ENCODE measurements at places on chromosomes 16 and 17.

DNA sequence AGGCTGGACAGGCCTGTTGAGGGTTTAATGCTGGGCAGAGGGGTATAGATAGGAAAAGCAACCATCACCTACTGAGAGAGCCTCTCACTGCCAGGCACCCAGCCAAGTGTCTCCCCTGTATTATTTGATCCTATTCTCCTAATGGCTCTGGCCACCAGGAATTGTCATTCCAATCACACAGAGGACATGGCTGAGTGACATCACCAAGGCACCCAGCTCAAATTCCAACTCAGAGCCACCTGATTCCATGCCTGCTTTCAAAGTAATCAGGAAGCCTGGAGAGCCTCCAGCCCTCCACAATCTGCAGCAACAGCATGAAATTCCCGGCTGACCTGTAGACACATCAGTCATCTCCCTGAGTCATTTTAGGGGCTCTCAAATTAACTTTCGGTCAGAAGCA lies 368.9 kb upstream of the C16orf82 start:
- no peak for DNase-seq

GRCh38 chr17:55437159-55437605 lies 15.5 kb upstream of the MMD start:
- peak; percentile 67 for DNase-seq

DNA sequence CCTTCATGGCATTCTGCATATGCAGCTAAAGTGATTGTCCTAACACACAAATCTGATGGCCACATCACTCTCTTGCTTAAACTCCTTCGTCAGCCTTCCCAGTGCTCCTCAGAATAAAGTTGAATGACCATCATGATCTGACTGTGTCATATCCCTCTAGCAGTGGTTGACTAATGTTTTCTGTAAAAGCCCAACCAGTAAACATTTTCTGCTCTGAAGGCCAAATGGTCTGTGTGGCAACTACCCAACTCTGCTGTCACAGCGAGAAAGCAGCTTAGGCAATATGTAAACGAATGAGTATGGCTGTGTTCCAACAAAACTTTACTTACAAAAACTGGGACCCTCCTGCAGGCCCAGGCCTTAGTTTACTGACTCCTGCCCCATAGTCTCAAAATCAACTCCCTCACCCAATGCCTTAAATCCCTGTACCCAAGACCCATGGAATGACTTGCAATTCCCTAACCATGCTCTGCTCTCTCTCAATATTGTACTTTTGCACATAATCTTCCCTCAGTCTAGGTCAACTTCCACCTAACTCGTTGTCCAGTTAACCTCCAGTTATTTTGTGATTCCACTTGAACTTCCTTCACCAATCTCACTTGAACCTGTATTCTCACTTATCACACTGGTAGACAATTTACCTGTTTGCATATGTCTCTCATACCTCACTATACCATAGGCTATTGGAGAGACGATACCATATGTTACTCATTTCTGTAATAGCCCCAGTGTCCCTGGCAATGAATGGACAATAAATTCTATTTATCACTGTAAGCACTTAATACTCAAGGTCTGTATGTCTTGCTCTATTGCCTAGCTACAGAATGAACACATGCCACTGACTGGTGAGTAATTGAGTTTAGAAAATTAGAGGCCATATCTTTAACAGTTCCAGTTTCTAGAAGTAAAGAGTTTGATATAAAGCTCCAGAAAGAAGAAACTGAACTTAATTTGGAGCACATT lies 29.1 kb downstream of the TMEM100 start:
- DNase-seq = no peak

DNA sequence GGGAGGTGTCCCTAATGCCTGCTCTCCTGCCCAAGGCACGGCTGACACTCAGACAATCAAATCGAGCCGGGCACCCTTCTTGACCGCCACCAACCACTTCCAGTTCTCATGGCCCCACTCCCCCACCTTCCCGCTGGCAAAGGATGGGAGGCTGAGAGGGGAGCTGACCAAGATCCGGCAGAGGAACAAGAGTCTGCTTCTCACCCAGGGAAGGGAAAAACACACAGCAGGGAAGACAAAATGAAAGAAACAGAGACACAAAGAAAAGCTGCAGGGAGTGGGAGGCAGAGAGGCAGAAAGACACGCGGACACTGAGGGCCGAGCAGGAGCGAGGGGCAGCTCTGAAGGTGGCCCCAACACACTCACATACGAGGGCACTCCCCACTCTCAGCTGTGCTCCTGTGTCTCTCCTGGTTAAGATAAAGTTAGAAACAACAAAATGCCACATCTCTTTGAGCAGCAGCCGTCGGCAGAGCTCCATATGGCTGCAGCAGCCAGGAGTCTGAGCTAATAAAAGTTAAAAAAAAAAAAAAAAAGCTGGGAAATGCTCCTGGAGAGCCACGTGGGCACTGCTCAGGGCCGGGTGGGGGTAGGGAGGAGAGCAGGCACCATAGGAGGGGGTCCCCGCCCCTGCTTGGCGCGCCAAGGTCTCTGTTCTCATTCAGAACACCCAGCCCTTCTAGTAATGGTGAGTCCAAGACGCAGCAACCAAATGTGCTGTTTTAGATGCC lies 7.4 kb downstream of the LRRC75A start:
- no peak for DNase-seq

Measured in GM10248 (cell line).